Activated CD4-positive, alpha-beta T cell treated with anti-CD3 and anti-CD28 coated beads, Interleukin-2, amount 50 U/mL, for 24 hours (primary cell): ENCODE measurements at places on chromosomes 7 and 10.

- DNase-seq = no peak
Observed at GRCh38 chr7:106866298-106867281, 1.5 kb downstream of the PIK3CG start.

DNA sequence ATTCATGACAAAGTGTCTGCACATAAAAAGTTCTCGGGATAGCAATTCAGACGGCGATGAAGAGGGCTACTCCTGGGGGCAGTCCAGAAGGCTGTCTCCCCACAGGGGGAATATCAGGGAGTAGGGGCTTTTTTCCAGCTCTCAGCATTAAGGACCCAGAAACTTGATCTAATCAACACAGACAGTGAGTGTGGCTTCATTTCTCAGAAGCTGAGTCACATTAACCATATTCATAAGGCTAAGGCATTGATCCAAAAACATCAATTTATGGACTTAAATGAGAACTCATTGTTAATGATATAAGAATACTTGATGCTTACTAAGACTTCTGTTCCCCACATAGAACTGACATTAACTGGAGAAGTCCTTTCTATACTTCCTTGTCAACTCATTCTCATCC, 87.5 kb upstream of the AOAH start:
- DNase-seq = no peak

GRCh38 chr7:75575488-75576121, 83.5 kb downstream of the SPDYE5 start:
- no peak for DNase-seq

- no peak for DNase-seq
Observed at GRCh38 chr10:63883861-63884260, 362.7 kb downstream of the REEP3 start.

DNA sequence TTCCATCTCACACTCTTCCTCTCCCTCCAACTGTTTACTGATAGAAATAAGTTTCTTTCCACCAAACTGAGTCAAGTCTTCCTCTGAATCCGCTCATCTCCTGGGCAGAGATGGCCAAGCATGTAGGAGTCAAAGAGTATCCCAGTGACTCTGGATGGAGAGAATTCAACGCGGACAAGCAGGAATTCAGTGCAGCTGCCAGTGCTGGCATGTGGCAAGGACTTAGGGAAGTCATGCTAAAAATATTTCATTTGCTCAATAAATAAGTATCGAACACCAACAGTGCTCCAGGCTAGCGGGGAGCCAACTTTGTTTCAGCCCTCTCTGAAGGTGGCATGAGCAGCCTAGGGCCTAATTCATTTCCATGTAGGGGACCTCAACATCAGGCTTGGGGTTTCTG, 351.6 kb upstream of the ZMIZ1 start:
- no peak for DNase-seq

DNA sequence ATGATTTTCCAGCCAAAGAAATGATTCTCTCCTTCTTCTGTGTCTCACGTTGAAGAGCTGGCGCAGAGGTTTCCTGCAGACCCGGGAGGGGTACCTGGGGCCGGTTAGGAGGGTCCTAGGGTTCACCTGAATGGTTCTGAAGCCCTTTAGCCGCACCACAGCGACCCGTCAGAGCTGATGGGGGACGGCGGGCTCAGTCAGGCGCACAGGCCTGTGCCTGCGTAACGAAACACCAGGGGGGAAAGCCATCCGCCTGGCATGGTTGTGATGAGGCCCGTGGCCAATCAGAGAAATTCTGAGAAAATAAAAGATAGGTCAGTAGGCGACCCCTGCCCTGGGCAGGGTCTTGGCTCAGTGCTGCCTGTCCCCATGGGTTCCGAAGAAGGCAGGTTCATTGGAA, 35.6 kb downstream of the FAM20C start:
- DNase-seq = no peak

GRCh38 chr7:137655804-137656203, 191.0 kb downstream of the DGKI start:
- no peak for DNase-seq

DNA sequence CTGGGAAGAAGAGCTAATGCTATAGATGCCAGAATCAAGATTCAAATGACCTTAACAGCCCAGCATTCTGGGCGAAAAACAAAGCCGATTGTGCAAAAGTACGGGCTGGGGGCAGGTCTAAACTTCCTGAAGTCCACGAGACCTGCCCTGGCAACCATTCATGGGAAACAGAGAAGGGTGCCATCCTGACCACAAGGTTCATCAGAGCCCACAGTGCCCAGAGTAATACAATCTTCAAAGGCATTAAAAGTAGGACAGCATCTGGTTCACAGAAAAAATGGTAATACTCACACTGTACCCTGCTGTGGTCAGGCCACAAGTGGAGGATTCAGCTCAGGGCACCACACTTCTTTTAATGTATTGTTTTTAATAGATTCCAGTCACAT, 36.1 kb downstream of the SORBS1 start:
- no peak for DNase-seq

GRCh38 chr7:31864646-31865045, 177.6 kb downstream of the PPP1R17 start:
- no peak for DNase-seq
